ENCODE measurements at places on chromosomes 4 and X.

DNA sequence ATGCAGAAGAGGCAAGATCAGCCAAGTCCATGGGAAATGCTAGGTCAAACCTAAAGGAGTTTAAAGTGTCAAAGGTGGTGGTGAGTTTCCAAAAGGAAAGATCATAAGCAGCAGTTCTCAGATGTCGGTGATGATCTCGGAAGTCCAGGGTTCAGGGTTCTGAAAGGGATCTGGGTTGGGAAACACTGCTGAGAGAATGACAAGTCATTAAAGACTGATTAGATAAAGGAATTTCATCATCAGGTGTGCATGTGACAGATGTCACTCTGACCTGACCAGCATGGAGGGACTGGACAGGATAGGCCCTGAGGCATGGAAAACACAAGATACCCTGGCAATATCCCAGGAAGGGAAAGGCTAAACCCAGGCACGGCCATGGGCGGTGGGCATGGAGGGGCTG lies 195.7 kb upstream of the TBL1X start:
- no peak for DNase-seq

GRCh38 chrX:118878977-118879376 lies 55.4 kb downstream of the ZCCHC12 start:
- no peak for DNase-seq

- no peak for DNase-seq
These were observed 103.7 kb upstream of the RAPGEF2 start for GRCh38 chr4:158999166-158999682.

- DNase-seq, result no peak
These were observed 38.8 kb downstream of the FAT1 start for GRCh38 chr4:186684889-186685309.

- no peak for DNase-seq
These were observed 28.1 kb downstream of the STARD8 start for GRCh38 chrX:68675571-68675970.

DNA sequence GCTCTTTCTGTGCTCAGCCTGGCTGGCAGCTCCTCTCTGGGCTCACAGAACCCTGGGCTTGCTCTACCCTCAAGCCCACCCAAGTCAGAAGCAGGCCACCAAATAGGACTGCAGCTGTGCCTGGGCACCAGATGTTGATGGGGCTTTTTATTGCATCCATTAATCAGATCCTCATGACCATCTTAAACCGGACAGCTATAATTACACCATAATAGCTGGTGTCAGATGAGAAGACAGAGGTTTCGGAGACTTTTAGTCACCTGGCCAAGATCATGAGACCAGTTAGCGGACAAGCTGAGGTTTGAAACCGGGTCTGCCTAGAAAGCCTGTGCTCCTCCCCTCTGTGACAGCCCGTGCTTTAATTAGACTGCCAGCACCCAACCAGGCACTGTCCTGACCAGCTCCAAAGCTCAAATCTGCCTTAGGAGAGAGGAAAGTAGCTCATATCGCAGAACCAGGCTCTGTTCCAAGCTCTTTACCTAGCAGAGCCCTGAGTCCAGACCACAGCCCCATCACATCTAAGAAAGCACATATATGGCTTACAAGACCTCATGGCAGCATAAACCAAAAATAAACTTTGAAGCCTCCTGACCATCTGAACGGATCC lies 88.9 kb downstream of the JAKMIP1 start:
- no peak for DNase-seq

GRCh38 chrX:154516656-154517100 lies 646 bp upstream of the FAM3A start:
- DNase-seq, result no peak

GRCh38 chr4:51918251-51918650 lies 75.3 kb downstream of the DCUN1D4 start:
- no peak for DNase-seq

DNA sequence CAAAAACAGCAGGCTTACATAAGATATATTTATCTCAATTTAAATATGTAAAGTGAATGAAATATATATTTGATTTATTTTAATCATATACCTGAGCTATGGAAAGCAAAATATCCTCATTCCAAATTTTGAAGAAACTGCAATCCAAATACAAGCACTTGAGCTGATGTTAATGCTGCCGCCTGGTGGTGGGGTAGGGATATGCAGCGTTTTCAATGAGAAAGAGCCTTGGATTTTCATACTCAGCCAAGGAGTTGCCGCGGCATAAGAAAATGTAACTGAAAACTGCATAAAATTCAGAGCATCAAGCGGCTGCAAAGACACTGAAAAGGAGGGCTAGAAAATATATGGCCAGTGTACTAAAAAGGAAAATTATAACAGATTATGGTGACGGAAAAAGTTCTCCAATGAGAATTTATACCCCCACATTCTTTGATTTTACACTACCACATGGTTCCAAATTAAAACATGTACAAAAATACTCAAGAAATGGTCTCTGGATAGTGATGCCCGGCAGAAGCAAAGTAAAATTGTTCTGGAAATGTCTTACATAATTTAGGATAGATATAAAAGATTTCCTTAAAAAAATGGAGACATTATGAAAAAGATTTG lies 660.3 kb upstream of the PITX2 start:
- peak; percentile 18 for DNase-seq

DNA sequence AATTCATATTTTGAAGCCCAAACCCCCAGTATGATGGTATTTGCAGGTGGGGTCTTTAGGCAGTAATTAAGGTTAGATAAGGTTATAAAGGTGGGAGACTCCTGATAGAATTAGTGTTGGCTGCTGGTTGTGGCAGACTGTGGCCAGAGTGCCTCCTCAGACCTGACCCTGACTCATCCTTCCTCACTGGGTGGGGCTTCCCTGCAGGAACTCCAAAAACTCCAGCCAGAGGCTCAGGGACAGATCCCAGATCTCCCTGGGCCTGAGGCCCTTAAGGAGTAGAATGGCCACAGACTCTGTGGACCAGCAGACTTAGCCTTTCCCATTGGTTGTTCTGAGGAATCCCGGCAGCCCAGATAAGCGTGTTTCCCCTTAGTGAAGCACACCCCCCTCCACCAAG lies 463.0 kb upstream of the CPEB2 start:
- no peak for DNase-seq

DNA sequence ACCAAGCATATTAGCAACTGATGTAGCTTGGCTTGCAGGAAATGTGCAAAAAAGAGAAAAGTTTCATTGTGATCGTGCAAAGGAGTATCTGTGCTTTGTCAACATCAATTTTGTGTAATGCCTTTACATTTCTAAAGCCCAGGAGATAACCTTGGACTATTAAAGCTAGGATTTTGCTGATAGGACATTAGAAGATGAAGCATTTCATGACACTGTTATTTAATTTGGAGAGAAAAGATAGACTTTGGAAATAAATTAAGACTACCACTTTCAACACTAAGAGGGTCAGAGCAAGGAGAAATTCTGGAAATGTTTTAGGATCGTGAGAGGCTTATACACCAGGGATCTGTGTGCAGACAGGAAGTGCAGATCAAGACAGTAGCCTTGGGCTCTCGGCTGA lies 120.6 kb upstream of the MID1 start:
- no peak for DNase-seq

DNA sequence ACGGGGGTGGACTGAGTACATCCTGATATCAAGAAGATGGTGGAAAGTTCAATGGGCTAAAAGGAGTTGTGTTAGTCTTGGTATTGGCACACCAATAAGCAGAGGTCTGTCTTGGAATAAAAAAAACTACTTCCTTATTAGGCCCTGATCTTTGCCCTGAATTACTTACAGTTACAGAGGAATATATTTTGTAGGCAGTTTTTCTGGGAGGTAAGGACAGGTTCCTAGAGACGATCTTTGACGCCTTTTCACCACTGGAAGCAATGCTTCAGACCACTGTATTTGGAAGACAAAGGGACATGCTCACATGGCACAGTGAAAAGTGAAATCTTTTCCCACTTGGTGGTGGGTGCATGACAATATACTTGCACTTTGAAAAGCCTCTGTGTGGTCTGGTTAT lies 618 bp upstream of the XK start:
- DNase-seq, result no peak

GRCh38 chr4:158817562-158818296 lies 48.9 kb downstream of the FNIP2 start:
- DNase-seq, result no peak

DNA sequence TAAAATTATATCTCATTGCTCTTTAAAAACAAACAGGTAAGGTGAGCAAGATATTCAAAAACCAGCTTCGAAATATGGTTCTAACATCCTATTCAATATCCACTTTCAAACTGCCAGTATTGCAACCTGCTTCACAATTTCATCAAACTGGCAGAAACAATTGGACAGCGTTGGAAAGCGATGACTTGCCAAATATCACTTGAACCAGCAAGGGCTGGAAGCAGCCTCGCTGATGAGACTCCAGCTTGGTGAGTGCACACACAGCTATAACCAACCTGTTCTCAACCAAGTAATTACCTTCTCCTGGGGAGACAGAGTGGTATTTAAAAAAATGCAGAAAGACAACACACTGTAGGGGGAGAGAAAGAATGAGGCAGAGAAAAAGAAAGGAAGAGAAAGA lies 155.8 kb upstream of the RAI2 start:
- no peak for DNase-seq

DNA sequence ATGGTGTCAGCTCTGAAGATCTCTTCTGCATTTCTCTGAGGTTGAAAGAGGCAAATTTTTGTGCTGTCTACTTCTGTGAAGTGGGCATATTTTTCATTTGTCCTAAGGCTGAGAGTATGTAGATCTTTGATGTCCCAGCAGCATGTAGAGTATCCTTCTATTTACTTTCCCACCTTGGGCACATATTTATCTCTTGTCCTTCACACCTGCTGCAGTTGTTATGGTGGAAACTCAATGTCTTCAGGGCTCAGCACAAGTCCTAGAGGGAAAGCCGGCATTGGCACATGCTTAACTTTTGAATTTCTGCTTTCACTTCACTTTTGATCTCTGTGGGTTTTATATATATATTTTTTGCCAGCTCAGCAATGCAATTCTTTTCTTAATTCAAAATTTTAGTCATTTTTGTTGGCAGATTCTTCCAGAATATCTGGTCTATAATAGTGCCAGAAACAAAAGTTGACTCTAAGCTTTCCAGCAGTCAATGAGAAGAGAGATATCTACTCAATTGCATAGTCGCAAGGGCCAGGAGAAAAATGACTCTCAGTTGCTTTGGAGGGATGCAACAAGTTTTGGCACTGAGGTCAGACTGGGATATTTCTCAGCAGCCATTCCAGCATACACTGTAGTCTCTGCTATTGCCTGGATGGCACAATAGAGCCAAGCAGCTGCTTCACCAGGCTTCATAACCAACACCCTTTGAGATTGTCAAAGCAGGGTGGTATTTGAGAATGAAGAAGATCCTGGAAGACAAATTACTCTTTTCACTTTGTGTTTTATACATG lies 127.8 kb upstream of the FAT1 start:
- DNase-seq, result no peak

- DNase-seq, result no peak
These were observed 18.6 kb downstream of the RXFP1 start for GRCh38 chr4:158540125-158540907.

All from stimulated activated CD4-positive, alpha-beta T cell treated with anti-CD3 and anti-CD28 coated beads, Interleukin-4, amount 100 ng/mL, for 1 hour (primary cell).